Fibroblast of the conjunctiva (primary cell): ENCODE measurements at places on chromosomes 5 and 9.
A peak's percentile ranks its signal among the peaks of the same experiment; 100 is the strongest.

GRCh38 chr9:84542554-84542953 lies 127.0 kb upstream of the NTRK2 start:
- no peak for DNase-seq

DNA sequence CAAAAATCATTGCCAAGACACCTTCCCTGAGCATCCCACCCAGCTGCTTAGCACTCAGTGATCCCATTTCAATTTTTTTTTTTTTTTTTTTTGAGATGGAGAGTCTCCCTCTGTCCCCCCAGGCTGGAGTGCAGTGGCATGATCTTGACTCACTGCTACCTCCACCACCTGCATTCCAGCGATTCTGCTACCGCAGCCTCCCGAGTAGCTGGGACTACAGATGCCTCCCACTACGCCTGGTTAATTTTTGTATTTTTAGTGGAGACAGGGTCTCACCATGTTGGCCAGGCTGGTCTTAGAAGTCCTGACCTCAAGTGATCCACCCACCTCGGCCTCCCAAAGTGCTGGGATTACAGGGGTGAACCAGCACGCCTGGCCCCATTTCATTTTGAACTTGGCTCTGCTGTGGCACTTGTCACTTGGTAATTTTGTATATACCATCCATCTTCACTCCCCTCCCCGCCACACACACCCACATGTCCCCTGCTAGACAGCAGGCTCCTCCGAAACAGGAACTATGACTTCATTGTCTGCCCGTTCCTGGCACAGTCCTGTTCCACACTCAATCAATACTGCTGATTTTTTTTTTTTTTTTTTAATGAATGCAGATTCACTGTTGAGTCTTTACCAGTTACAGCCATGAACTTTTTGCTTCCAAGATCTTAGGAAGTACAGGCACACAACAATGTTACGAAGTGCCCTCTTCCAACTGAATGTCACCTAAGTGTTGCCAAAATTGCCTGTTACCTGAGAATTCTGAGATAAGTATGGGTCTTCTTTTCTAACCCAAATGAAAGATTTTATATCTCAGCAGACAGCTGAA lies 17.3 kb upstream of the ZBTB34 start:
- DNase-seq = no peak

DNA sequence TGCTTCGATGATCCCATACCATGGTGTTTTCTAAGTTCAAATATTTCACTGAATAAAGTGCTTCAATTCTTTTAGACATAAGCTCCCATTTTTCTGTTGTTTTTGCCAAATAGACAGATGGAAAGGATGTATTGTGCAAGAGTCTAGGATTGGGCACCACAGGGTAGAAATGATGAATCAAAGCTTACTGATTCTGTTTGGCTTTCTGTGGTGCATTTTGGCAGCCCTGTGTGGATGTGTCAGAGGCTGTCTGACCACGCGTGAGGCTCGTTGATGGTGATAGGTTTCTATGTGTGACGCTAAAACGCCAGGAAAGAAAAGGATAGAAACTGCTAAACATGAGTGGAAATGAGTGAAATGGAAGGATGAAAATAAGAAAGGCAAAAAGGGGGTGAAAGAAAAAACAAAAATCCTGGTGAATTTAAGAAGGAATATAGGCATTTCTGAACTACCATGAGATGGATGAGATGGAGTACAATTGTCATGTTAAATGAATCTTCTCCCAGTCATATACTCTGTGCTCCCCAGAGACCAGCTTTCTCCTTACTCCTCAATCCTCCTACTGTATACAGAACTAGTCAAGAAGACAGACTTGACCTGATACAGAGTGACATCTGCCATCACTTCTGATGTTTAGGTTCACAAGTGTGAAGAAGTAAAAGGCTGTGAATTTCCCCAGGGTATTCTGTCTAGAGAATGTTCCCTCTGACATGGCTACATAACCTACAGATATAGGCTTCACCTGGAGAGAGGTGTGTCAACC lies 54.4 kb downstream of the ANKH start:
- peak; percentile 91 for DNase-seq

- DNase-seq = no peak
Observed at GRCh38 chr5:141714542-141715310, 32.7 kb upstream of the ARAP3 start.

GRCh38 chr9:14066831-14067230 lies 247.1 kb downstream of the NFIB start:
- no peak for DNase-seq

GRCh38 chr5:17847286-17847685 lies 213.0 kb downstream of the TAF11L14 start:
- no peak for DNase-seq

DNA sequence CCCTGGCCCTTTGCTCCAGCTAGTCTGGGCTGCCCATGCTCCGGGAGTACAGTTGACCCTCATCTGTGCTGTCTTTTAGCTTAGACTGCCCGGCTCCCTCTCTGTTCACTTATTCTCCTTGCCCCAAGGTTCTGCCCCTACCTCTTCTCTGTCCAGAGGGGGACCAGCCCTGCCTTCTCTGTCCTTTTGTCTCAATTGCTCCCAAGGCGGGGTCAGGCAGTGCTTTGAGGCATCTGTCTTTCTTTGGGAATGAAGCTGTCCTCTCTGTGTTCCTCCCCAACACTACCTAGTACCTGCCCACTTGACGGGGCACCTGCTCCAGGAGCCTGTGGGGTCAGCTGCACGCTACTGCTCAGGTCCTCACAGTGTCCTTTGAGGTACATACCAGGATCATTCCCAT lies 59.3 kb downstream of the PSD2 start:
- DNase-seq = no peak

- DNase-seq = no peak
Observed at GRCh38 chr5:147384346-147385193, 125.3 kb downstream of the DPYSL3 start.

- DNase-seq = no peak
Observed at GRCh38 chr9:26723486-26723885, 169.1 kb downstream of the CAAP1 start.

DNA sequence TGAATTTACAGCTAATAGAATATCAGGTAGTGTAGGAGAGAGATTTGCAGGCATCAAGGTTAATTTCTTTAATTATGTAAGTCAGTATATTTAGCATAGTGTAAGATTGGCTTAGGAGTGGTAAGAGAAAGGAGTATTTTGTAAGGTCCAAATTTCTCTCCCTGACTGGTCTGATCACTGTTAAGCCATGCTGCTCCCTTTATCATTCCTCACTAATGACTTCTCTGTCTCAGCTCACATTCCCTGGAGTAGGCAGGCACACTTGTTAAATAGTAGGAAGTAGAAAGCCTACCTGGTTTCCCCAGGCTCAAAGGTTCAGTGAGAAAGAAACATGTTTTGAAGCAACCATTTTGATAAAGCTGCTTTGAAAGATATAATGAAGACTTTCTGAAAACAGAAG lies 90.7 kb downstream of the SMIM15 start:
- DNase-seq = no peak

- no peak for DNase-seq
Observed at GRCh38 chr5:77407152-77407551, 85.0 kb downstream of the WDR41 start.

GRCh38 chr9:13787234-13787833 lies 507.8 kb upstream of the MPDZ start:
- DNase-seq = peak; percentile 32

DNA sequence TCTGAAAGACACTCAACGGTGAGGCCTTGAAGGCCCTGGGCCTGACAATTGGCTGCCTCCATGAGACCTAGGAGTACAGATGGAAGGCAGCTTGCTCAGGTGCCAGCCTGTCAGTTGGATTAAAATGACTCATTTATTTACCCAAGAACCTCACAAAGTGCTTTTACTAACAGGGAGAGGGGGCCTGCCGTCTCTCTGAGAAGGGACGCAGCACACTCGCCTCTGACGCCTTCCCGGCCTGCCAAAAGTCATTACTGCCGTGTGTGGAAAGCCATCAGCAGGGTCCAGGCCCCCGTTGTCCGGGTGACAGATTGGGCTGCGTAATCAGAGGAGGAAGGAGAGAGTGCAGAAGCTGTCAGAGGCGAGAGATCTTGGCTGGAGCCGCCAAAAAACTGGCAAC lies 32.4 kb downstream of the DDX31 start:
- DNase-seq = no peak

GRCh38 chr5:131252824-131253171 lies 11.1 kb upstream of the CDC42SE2 start:
- no peak for DNase-seq

DNA sequence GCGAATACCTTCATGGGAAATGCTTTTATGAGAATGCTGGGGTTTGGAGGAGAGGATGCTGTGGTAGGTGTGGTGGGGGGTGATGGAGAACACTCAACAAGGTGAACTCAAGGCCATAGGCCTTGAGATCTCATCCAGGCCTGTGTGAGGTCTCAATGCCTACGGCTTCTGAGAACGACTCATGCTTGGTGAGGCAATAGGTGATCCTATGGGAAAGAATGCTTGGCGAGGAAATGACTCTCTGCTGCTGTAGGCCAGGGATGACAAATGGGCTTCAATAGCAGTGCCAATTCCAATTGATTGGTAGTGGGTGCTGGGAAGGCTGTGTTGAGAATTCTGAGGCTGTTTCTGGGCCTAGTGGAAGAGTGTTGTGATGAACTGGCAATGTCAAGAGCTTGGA lies 280.2 kb upstream of the CLINT1 start:
- DNase-seq = no peak

- DNase-seq = peak; percentile 12
Observed at GRCh38 chr5:171137768-171138525, 171.1 kb upstream of the TLX3 start.

DNA sequence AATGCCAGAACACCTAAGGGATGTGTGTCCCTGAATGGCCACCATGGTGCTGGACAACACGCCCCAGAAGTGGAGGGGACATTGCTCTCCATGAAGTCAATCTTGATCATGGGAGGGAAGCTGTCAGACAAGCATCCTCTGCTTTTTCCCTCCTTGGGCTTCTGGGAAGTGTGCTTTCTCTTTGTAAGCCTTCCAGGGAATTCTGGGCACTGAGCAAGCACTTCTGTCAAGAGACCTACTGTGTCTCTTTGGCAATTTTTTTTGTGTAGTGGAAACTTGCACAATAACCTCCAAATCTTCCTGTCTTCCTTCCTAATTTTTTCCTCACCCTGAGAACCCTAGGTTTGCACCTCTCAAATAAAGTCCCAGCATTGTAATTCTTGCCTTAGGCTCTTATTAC lies 132.0 kb downstream of the SEC61B start:
- no peak for DNase-seq

- no peak for DNase-seq
Observed at GRCh38 chr5:150035139-150035895, 34.8 kb downstream of the HMGXB3 start.

DNA sequence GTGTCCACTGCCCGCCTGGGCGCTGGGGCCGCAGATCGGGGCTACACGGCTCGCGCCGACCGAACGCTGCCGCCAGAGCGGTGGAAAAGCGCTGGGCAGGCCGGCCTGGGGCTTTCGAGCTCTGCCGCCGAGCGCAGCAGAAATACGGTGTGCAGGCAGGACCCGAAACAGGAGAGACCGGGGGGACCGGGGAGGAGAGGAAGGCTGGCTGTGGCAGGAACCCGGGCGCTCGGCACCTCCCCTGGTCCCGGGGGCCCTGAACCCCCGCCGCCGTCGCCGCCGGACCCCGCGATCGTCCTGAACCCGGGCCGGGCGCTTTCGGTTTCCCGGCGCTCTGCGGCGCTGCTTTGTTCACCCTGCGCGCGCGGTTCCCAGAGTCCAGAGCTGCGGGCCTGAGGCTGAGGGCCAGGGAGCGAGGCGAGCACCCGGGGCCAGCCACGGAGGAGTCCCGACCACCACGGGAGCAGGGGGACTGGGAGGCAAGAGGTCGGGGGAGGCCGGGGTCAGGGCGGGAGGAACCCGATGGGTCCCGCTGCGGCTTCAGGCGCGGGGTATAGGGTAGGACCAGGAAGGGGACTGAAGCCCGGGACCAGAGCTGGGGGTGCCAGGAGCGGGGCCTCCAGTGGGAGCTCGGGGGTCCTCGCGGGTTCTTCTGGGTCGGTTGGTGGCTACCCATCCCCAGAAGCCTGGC lies 12.0 kb downstream of the IRX2 start:
- DNase-seq = no peak

GRCh38 chr5:94682814-94683520 lies 64.5 kb downstream of the SLF1 start:
- DNase-seq = no peak

- DNase-seq = peak; percentile 77
Observed at GRCh38 chr5:73419465-73420390, 28.8 kb downstream of the FOXD1 start.

DNA sequence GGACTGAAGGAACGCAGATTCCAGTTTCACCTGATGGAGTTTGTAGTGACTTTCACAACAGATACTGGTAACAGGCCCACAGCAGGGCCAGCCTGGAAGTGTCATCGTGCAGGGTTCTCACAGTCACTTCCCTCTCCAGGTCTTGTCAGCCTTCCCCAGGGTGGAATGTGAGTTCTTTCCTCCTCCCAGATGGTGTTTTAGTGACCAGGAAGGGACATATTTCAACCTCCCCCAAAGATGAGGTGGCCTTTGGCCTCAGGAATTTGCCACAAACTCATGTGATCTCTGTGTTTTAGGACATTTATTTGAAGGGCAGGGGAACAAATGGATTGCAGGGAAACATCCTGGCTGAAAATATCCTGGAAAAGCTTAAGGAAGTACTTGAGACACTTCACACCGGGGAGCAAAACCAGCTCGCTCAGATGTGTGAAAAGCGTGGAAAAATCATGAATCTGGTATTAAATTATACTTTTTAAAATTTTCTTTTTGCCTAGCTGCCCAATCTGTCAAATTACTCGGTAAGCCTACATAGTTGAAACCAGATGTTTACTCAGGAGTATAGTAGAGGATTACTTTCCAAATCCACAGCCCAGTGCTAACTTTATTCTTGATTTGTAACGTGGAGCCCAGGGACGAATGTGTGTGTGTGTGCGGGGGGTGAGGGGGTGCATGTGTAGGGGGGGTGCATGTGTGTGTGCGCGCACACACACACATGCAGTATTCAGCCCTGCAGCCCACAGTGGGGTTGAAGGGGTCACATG lies 66.8 kb downstream of the PTPDC1 start:
- no peak for DNase-seq

GRCh38 chr9:84860249-84861115 lies 191.0 kb downstream of the NTRK2 start:
- no peak for DNase-seq

DNA sequence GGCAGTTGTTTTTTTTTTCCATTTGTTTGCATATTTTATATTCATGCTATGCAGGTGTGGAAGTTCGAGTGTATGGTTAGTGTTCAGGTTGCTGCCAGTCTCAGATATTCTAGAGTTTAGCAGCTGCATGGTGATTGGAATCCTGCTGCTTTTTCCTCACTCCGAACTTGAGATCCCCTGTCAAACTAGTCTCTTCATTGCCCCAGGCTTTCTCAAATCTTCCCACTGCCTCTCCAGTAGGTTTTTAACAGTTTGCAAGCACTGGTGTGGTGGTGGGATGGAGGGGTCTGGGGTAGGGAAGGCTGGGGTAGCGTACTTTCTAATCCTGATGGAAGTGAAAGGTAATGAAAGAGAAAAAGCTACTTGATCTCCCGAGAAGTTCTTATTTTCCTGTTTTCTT lies 112.9 kb downstream of the CHSY3 start:
- DNase-seq = no peak

GRCh38 chr5:137146402-137146890 lies 352.7 kb downstream of the SPOCK1 start:
- peak; percentile 97 for DNase-seq
